PC-3 (cell line): ENCODE measurements at places on chromosomes 6 and 20. TPM values are rescaled to one million over a fixed set of nuclear protein-coding genes. Genes with fewer than 3 reads are reported as not detected.

DNA sequence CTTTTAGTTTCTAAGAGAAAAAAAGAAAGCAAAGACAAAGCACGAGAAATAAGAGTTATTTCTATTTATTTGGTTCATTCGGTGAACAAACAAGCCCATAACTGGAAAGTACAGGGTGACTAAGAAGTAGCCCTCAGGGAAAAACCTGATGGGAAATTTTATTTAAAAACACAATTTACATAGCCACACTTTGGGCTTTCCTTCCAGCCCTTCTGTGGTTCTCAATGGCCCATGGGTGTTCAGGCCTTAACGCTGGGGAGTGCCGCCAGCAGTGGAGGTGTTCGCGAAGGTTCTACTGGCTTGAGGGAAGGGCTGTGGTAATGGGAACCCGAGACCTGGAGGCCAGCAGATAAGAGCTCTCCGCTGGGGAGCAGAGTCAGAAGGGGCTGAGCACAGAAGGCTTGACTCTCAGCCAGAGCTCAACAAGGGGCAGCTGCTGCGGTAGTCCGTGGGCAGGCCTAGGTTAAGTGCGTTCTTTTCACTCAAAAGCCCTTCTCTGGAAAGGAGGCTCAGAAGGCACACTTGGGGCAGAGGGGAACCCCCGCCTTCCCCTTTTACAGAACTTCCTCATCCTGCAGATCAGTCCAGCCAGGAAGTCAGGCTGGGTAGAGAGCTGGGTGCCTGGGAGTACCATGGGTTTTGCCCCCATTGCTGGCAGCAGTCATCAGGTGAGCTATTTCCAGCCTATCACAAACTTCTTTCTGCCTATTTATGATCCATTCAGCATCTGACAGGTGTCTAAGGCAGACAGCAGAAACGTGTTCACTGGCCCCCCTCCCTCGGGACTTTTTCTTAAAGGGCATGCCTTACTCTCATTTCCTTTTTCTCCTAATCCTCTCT lies 8.8 kb upstream of the CD83 start:
- no peak for DNase-seq
- H3K27ac ChIP-seq = no peak overlapping the region
- H3K27me3 ChIP-seq = no peaks in the 10 kb centered on the region; the same call in 1 of the 2 replicates
- no peaks in the 10 kb centered on the region for H3K4me1 ChIP-seq
- H3K4me3 ChIP-seq = no peak overlapping the region
- no peaks in the 10 kb centered on the region for H3K36me3 ChIP-seq

DNA sequence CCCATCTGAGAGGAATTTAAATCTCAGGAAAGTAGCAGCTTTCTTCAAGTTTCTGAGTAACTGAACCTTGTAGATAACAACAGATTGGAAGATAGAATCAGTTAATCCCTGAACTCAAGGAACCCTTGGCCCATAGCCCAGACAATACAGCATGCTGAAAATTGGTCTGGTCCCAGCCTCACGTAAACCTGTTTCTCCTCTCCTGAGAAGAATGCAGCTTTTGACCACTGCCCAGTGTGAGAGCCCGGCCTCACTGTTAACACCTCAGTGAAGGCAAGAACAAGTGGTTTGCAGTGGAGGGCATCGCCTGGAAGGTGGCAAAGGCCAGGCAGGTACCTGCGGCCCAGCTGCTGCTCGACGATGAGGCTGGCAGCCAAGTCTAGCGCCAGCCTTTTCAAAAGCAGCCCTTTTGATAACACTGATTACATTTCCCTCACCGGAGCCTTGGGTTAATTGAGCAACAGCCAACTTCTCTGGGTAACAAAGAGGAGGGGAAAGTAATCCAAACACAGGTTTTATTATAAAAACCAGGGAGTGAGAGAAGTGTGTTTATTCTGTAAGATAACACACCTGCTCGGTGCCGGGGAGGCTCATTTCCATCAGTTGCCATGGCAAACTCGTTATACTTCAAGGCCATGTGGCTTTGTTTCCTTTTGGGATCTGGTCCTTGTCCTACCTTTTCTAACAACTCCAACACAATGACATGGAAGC lies 54.0 kb downstream of the TRAF3IP2 start:
- H3K36me3 ChIP-seq = no peaks in the 10 kb centered on the region
- DNase-seq = peak; percentile 14
- H3K4me3 ChIP-seq = no peak overlapping the region
- H3K27me3 ChIP-seq = no peaks in the 10 kb centered on the region
- peaks cover 5% of the 10 kb centered on the region; the same call in 1 of the 2 replicates for H3K4me1 ChIP-seq

GRCh38 chr6:169852504-169853195 lies 101.2 kb downstream of the ERMARD start:
- no peaks in the 10 kb centered on the region for H3K27me3 ChIP-seq
- no peak overlapping the region for H3K4me3 ChIP-seq
- H3K36me3 ChIP-seq = no peaks in the 10 kb centered on the region
- DNase-seq = no peak
- H3K27ac ChIP-seq = peak overlapping the region; percentile 81
- H3K4me1 ChIP-seq = peaks cover 15% of the 10 kb centered on the region

TUBB1 gene
- not detected in 2 replicates for total RNA-seq

LST1 gene
- not detected in 2 replicates for total RNA-seq
